Stimulated activated CD4-positive, alpha-beta T cell treated with anti-CD3 and anti-CD28 coated beads, Interleukin-2, amount 100 ng/mL, for 24 hours (primary cell): ENCODE measurements at places on chromosomes 12 and 14.

DNA sequence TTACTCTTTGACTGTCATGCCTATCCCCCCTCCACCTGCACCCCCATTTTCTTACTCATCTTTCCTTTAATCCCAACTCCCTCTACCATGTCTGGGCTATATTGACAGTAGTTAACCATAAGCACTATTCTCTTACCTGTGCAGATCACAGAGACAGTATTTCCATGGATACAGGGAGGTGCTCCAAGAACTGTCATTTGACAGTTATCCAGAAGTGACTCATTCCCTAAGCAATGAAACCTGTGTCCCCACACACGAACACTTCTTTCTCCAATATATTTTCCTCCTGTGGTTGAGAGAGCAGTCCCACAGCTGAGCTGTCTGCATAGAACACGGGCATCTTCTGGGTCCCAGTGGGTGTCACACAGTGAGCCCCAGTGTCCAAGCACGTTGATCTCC is 68.8 kb downstream of the CD163L1 start:
- no peak for DNase-seq

DNA sequence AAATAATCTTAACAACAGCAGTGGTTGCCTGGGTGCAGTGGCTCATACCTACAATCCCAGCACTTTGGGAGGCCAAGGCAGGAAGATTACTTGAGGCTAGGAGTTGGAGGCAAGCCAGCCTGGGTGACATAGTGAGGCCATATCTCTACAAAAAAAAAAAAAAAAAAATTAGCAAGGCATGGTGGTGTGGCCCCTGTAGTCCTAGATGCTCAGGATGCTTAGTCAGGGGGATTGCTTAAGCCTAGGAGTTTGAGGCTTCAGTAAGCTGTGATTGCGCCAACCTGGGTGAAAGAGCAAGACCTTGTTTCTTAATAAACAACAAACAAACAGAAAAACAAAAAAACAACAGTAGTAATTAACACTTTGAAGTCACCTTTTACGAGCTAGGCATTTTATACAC is 642 bp upstream of the ACSM4 start:
- DNase-seq = no peak

- DNase-seq = no peak
Measured at GRCh38 chr12:123532019-123532418, 1.5 kb downstream of the RILPL1 start.

DNA sequence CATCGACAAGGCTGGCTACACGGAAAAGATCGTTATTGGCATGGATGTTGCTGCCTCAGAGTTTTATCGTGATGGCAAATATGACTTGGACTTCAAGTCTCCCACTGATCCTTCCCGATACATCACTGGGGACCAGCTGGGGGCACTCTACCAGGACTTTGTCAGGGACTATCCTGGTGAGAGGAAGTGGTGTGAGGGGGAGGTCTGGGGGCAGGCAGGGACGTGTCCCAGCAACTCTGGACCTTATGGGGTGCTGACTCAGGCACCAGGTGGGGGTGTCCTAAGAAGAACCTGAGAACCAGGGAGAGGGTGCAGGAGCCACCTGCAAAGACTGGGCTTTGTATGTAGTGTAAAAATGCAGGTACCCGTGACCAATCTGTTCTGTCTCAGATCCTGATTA is 5.2 kb downstream of the ENO2 start:
- DNase-seq = no peak

GRCh38 chr12:89919241-89919906 is 210.7 kb upstream of the ATP2B1 start:
- no peak for DNase-seq
